ENCODE measurements at places on chromosomes 12 and 14.

- DNase-seq = peak; percentile 34
These were observed 565 bp downstream of the NT5DC3 start for GRCh38 chr12:103840462-103840875.

GRCh38 chr12:25935355-25936144 lies 22.9 kb upstream of the RASSF8 start:
- no peak for DNase-seq

DNA sequence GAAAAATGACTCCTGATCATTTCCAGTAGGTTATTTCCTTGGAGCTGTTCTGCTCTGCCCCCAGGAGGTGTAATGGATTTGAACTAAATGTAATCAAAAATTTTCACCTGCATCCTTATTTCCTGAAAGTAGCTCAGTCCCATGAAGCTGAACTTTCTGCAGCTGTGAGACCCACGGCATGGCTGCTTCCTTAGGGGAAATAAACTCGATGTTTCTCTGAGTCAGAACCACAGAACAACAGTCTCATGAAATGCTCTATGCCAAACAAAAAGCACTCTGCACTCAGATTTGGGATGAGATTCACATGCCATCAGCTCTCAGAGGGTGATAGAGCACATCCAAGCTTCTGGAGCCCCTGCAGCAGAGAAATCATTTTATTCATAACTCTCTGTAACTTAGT lies 224.1 kb upstream of the PLEKHG7 start:
- DNase-seq = no peak

- DNase-seq = no peak
These were observed 29.4 kb upstream of the SNRPF start for GRCh38 chr12:95829395-95829794.

DNA sequence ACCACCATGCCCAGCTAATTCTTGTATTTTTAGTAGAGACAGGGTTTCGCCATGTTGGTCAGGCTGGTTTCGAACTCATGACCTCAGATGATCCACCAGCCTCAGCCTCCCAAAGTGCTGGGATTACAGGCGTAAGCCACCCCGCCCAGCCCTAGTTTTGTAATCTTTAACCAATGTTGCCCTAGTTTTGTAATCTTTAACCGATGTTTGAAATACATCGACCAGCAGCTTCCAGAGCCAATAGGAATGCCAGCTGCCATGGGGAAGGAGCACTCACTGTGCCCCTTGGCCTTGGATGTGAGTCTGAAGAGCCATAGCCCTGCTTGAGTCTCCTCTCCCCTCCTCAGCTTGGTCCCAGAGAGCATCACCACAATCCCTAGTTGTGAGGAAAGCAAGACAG lies 209.3 kb upstream of the RGS6 start:
- DNase-seq = no peak

All from stimulated activated CD4-positive, alpha-beta T cell treated with anti-CD3 and anti-CD28 coated beads, Interleukin-4, amount 100 ng/mL, for 4 hours (primary cell).